NCI-H1105 (cell line): ENCODE measurements at places on chromosomes 2 and 18.

DNA sequence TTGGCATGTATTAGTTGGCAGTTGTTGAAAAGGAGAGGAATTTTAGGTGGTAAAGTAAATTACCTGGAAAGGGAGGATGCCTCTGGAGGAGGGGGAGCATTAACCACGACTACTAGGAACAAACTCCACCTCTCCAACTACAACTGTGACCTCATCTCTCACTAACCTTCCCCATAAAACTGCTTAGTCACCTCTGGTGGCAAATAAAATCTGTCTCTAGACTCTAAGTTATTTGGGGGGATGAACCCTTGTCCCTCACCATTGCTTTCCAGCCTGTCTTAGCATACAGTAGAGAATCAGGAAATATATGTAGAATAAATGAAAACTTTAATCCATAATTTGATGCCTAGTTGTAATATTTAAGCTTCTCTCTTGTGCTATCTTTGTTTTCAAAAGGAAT lies 27.6 kb upstream of the MYO1B start:
- DNase-seq, result no peak

GRCh38 chr2:239343946-239344856 lies 56.6 kb downstream of the HDAC4 start:
- DNase-seq, result no peak

DNA sequence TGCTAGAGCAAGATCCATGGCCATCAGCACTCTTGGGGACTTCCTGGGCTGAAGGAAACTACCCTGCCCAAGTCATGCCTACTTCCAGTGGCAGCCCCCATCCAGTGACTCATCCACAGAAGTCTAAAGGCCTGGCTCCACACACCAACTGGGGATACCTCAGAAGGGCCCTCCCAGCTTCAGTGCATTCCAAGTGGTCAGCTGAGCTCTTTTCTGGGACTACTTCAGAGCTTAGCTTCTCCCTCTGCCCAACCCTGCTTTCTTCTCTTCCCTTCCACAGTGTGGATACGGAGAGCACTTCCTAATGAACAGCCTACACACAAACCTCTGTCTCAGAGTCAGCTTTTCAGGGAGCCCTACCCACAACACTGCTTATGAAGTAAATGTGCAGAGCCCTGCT lies 66.5 kb downstream of the CLHC1 start:
- DNase-seq, result no peak

DNA sequence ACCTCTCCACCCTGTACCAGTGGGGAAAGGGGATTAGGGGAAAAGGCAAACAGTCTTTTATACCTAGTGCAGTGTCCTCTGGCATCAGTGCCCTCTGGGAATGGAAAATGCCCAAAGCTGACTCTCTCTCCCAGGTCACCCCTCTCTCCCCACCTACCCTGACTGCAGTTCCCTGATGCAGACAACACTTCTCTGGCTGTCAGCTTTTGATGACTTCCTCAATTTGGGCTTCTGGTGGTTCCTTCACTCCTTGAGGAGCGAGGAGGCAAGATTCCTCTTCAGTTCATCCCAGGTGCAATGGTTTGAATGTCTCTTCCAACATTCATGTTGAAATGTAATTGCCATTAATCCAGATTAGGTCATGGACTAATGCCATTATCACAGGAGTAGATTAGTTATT lies 19.7 kb upstream of the PPM1B start:
- no peak for DNase-seq

DNA sequence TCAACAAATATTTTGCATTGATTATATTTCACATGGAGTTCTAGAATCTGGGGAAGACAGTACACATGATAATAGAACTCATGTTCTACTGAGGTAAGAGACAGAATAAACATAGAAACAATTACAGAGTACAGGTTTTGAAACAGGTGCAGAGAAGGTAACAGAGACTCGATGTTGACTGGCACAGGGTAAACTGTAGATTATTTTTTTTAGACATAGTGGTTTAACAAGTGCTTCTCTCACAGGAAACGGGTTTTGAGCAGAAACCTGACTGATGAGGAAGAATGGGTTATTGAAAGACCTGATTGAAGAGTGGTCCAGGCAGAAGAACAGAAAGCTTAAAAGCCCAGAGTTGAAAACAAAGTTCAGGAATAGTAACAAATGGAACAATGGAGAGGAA lies 1002.5 kb upstream of the FAM98A start:
- no peak for DNase-seq

DNA sequence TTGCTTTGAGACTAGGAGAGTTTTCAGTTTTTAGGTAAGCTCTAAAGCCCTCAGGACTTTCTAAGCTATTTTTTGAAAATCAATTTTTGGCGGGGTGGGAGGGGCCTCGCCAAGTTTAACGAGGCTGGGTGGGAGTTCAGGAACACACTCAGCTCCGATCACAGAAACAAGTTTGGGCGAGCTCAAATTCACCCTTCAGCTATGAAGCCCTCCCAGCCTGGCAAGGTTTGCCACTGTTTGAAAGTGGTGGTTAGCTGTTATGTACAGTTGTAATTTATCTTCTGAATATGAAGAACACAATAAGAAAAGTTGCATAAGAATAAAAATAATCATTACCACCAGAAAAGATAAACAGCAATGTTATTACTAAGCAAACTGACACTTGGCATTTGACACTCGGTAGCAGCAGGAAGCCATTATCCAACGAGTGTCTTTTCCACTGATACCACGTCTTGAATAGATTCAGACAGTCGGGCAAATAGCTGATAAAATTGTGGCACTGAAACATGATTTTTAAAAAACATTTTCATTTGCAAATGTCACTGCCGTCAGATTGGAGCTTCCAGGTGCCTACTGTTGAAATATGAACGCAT lies 59.8 kb downstream of the KCTD1 start:
- peak; percentile 36 for DNase-seq

- no peak for DNase-seq
Measured at GRCh38 chr18:9173770-9174233, 37.2 kb downstream of the ANKRD12 start.

- no peak for DNase-seq
Measured at GRCh38 chr18:64380117-64380516, 231.2 kb upstream of the LINC00305 start.

- no peak for DNase-seq
Measured at GRCh38 chr2:210459880-210460279, 16.7 kb downstream of the LANCL1 start.

DNA sequence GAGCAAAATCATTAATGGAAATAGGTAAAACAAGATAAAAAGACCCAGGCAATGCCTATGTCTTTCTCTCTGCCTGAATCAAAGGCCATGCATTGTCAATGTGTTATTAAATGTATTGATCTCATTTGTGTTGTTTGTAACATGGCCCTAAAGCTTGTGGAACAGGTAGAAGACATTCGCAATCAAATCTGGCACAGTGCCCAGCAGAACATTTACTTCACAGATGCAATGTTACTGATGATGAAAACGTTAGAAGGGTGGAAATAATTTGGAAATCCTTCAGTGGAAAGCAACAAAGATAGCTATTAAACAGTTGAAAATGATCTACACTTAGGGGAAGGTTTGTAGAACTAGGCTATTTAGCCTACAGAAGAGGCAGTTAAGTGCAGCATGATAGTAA lies 368.2 kb downstream of the EPHA4 start:
- DNase-seq, result peak; percentile 58

- DNase-seq, result no peak
Measured at GRCh38 chr18:3706279-3707097, 256.5 kb downstream of the TGIF1 start.

- DNase-seq, result no peak
Measured at GRCh38 chr2:207926989-207927300, 98.4 kb downstream of the PLEKHM3 start.

DNA sequence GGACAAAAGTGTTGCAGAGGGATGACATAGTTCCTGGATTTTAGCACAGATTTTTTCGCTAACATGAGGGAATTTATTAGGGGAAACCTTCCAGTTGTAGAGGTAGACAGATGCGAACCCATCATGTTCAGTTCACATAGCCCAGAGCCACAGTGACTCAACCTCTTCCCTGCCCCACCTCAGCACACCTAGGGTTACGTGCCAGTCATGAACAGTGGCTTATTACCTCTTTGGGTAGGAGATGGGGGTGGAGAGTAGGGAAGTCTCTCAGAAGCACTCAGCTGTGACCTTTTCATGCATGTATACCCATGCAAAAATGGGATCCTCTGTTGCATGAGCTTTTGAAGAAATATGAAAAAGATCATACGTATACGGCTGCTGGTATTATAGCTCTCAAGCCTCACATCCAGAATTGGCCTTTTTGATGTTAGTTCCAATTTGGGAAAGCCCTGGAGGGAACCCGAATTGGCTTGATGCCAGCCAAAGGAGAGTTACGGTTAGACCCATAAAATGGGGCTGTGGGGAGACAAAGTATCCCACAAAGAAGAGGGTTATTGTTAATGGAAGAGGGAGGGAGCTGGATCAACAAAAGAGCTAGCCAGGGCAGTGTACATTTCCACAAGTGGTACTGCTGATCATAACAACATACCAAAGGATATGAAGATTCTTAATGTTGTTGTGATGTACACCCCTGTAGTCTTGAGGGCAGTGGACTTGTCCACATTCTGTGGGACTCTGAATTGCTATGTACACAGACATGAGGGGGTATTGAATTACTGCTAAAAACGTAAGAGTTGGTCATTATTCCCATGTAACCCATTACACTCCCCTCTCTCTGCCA lies 4.9 kb downstream of the TANC1 start:
- peak; percentile 93 for DNase-seq

GRCh38 chr2:231170055-231170454 lies 28.4 kb upstream of the ARMC9 start:
- no peak for DNase-seq
